Amniotic epithelial cell (primary cell): ENCODE measurements at places on chromosomes 5 and 9.

DNA sequence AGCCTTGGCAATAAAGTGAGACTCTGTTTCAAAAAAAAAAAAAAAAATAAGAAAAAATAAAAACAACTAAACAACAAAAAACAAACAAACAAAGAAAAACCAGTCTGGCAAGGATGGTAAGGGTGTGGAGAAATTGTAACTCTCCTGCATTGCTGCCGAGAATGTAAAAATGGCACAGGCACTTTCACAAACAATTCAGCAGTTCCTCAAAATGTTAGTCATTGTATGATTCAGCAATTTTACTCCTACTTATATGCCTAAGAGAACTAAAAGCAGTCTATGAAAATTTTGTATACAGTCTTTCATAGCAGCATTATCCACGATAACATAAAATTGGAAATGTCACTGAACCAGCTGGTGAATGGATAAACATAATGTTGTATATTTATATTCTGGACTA lies 280.4 kb downstream of the CDH9 start:
- no peak for DNase-seq

GRCh38 chr5:184471-184870 lies 6.8 kb upstream of the LRRC14B start:
- DNase-seq: no peak

DNA sequence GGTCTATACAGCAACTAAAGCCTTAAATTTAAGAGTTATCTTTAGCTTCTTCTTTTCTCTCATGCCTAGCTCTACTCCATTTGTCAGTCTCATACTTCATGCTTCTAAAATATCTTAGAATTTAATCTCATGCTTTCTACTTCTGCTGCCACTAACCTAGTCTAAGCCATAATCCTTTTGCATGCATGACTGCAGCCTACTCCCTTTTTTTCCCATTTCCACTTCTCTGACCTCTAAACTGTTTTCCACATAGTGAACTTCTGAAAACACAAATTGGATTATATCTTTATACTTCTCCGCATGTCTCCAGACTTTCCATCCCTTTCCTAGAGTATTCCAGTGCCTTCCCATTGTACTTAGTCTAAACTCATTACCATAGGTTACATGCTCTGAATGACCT lies 193.0 kb downstream of the XRCC4 start:
- no peak for DNase-seq

DNA sequence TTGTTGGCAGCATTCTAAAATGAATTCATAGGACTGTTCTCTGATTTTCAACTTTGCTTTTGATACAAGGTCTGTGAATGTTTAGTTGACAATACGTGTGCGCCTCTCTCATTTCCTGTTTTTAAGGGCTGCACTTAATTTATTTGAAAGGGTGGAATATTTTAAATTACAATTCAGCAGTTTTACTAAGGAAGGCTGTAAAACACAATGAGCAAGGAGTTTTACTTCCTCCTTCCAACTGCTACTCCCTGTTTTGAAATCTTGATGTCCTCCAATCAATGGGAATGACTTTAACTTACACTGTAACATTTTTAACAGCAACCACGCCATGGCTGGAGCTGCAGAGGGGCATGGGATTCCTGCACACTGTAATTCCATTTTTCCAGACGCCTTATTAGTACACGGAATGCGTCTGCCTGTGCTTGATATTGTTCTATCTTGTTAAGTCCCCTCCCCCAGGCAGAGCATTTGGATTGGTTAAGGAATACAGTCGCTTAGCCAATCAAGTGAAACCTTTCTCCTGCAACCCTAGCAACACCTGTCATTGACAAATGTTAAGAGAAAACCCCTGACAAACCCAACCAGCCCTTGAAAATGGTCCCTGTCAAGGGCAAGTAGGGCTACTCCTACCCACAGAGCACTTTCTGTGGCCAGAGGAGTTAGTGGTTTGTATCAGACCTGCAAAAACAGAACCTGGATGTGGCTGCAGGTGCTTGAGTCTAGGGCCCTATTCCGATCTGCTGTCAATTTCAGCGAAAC lies 12.5 kb upstream of the ZSWIM6 start:
- DNase-seq: peak; percentile 64

- DNase-seq: no peak
Measured at GRCh38 chr5:157828105-157828943, 30.6 kb downstream of the CLINT1 start.
